WTC11 (cell line): ENCODE measurements at places on chromosomes 3 and 15. TPM values are rescaled to one million over a fixed set of nuclear protein-coding genes. Genes with fewer than 3 reads are reported as not detected.
A peak's percentile ranks its signal among the peaks of the same experiment; 100 is the strongest.

Gene EMC7
- total RNA-seq: 31.5 to 34.6 TPM (median 32.1 TPM) in 3 replicates

DNA sequence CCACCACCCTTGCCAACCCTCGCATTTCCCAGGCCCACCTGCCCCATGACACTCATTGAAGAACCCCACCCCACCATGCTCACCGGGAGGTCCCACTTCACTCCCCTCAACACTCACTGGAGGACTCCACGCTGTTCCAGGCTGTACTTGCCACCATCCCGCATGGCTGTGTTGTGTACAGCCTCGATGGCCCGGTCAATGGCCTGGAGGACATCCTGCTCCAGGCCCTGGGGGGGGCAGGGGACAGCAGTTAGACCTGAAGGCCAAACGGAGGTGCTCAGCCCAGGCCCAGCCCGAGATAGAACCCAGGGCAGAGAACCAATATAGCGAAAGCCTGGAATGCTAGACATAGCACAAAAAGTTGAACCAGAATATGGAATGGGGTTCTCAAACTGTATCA is 2.9 kb downstream of the NCKIPSD start:
- DNase-seq: no peak

GRCh38 chr15:58463815-58464650 is 32.2 kb downstream of the LIPC start:
- DNase-seq: no peak

GRCh38 chr3:197519801-197520211 is 36.0 kb downstream of the BDH1 start:
- peak; percentile 44 for DNase-seq

DNA sequence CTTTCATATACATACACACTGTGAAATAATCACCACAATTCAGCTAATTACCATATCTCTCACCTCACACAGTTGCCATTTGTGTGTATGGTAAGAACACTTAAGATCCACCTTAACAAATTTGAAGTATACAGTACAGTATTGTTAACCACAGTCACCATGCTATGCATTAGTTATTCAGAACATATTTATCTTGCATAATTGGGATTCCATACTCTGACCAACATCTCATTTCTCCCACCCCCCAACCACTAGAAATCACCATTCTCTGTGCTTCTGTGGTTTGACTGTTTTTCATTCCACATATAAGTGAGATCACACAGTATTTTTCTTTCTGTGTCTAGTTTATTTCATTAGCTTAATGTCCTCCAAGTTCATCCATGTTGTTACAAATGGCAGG is 247.7 kb upstream of the CTNNB1 start:
- no peak for DNase-seq
